T-cell (primary cell): ENCODE measurements at places on chromosomes 4 and X.

DNA sequence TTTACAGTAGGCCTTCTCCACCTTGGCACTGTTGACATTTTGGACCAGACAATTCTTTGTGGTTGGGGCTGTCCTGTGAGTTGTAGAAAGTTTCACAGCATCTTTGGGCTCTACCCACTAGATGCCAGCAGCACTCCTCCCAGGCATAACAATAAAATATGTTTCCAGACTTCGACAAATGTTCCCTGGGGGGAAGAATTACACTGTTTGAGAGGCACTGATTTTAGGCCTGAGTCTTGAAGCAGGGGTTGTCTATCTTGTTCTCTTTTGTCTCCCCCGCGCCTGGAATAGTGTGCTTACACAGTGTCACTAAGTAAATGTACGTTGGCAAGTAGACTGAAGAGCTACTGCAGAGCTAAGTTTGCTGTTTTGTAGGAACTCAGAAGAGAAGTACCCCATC lies 254.4 kb upstream of the BOD1L1 start:
- DNase-seq, result no peak

DNA sequence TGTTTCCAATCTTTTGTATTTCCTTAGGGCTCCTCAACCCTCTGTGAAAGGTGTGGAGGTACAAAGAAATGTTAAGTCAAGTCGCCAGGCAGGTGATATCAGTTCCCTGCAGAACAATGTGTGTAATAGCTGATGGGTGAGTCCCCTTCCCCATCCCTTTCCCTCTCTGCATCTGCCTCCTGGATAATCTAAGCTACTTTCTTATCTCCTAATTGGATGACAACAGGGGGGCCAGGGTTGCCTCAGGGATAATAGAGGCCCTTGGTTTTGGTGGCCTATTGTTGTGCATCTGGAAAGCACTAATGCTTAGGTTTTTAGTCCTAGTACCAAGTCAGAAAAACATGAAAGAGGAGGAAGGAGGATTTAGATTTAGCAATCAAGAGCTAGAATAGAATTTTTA lies 29.1 kb downstream of the MAGED1 start:
- DNase-seq, result no peak

- no peak for DNase-seq
Measured at GRCh38 chr4:100519205-100519604, 1.4 kb upstream of the EMCN start.

DNA sequence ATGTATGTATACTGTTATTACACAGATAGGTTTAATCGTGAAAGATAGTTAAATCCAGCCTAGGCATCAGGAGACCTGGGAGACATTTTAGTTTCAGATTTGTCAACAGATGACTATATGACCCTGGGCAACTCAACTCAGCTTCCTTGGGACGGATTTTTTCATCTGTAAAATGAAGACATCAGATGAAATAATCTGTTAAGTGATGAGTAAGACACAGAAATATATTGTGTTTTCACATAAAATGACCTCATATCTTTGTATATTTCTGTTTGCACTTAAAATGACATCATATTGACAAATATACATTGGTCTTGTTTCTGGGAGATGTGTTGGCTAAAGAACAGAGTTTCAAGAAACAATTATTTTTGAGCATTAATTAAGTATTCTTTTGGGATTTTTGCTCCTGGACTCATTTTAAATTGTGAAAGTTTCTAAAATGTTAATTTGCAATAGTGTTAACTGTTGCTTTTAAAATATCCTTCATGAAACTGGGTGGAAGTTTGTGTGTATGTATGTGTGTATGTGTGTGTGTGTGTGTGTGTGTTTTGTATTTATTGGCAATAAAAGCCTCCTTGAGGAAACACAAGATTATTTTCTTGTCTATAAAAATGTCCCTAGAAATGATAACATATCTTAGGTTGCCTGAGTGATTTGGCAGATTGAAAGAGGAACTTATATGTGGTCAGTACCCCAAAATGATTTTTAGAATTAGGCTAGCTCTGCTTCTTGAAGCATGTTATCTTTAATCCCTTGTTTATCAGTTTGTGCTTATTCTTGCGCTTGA lies 29.1 kb upstream of the MMAA start:
- DNase-seq, result no peak

DNA sequence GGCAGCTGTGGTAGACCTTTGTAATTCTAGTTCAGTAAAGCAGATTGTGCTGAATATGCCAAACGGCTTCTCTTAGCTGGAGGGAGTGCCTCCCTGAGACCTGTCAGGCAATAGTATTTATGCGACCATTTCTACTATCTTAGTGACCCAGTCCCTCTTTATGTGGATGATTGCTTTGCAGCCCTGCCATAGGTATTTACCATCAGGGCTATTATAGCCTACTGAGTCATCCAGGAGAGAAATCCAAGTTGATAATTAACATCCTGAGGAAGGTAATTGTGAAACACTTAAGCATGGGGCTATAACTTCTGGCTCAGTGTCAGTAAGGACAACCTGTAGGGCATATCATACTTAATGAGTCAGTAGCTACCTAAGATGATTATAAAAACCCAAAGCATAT lies 103.9 kb upstream of the MAOA start:
- DNase-seq, result no peak

- no peak for DNase-seq
Measured at GRCh38 chr4:2254665-2255500, 7.0 kb downstream of the MXD4 start.

GRCh38 chr4:140993370-140993769 lies 139.9 kb downstream of the RNF150 start:
- DNase-seq, result no peak

- DNase-seq, result no peak
Measured at GRCh38 chr4:152257601-152258066, 278.3 kb downstream of the FBXW7 start.

- no peak for DNase-seq
Measured at GRCh38 chr4:15130441-15130840, 128.2 kb downstream of the CPEB2 start.

- no peak for DNase-seq
Measured at GRCh38 chr4:153170407-153170806, 33.8 kb upstream of the TRIM2 start.

GRCh38 chrX:17596546-17597205 lies 140.6 kb upstream of the SCML1 start:
- DNase-seq, result no peak

DNA sequence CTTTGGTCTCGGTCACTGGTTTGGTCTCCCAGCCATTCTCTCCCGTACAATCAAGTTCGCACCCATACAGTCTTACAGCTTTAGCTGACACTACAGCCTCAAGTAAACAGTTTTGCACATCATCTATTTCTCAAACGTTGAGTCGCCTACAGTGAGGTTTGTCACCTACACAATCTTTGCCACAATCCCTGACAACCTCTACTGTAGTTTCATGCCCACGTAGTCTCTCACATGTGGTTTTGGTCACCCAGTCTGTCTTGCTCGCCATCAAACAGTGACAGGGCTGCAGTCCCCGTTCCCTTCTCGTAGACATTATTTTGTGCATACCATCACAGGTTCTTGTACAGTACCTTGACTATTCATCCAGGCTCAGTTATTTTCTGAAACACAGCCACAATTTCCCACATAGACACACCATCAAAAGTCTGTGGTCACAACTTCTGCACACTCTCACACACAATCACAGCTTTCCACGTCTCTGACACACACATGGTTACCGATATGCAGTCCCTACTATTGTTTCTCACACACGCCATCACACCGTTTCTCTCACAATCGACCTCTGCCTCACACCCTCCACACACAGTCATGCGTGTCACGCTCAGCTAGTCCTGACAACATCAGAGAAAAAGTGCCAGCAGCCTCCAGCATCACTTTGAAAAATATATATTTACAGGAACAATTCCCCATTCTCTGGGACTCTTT lies 5.3 kb upstream of the CFP start:
- no peak for DNase-seq
